ENCODE measurements at places on chromosomes 16 and 17.

- no peak for DNase-seq
These were observed 43.8 kb downstream of the C16orf82 start for GRCh38 chr16:27110524-27110896.

DNA sequence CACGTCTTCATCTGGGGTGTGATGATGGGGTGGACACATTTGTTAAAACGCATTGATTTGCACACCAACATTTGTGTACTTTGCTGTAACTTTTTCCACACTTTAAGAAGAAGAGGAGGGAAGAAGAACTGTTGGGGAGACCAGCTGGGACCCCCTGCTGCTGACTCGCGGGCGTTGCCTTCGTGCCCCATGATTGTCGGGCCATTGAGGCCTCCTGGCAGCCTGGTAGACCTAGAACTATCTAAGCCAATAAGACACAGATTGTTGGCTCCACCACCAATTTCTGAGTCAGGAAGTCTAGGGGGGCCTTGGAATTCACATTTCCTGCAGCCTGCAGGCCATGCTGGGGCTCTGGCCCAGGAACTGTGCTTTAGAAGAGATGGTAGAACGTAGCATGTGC is 105.5 kb downstream of the TNFRSF13B start:
- no peak for DNase-seq

- DNase-seq: no peak
These were observed 1.1 kb upstream of the TMEM106A start for GRCh38 chr17:43210576-43210975.

- DNase-seq: no peak
These were observed 151.9 kb upstream of the GSE1 start for GRCh38 chr16:85461022-85461813.

- no peak for DNase-seq
These were observed 8.6 kb upstream of the BAHCC1 start for GRCh38 chr17:81386646-81387099.

- DNase-seq: peak; percentile 19
These were observed 3.7 kb upstream of the LYZL6 start for GRCh38 chr17:35947156-35947585.

- DNase-seq: no peak
These were observed 20.9 kb downstream of the METRNL start for GRCh38 chr17:83100220-83100852.

DNA sequence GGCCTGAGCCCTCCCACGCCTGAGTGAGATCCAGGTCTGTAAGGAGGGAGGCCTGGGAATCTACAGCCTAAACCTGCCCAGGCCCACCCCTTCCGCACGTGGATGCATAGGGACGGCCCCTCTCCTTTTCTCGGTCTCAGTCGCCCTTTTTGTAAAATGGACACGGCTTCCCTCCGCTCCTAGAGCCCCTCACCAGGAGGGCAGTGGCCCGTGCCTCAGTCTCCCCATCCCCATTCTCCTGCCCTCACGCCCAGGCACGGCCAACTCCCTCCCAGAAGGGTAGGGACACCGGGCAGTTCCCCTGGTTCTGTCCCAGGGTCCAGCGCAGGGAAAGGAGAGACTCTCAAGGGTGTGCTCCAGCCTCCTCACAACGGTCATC is 48.1 kb downstream of the WNT3 start:
- DNase-seq: no peak

DNA sequence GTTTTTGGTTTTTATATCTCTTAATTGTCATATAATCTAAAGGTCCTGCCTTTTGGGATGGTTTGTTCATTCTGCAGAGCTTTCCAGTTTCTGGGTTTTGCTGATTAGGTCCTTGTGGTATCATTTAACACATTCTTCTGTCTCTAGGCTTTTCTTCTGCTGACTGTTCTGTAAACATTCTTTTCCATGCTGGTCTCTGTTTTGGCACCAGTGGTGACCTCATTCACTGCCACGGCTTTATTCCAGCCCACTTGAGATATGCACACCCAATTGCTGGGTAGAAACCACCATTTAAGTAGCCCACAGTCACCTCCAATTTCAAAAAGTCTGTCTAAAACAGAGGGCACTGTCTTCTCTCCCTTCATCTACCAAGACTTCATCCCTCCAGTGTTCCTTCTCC is 31.1 kb upstream of the COX10 start:
- DNase-seq: no peak

- DNase-seq: no peak
These were observed 367.0 kb downstream of the FOXL1 start for GRCh38 chr16:86945166-86945900.

- DNase-seq: no peak
These were observed 3.3 kb downstream of the HERPUD1 start for GRCh38 chr16:56935201-56935600.

DNA sequence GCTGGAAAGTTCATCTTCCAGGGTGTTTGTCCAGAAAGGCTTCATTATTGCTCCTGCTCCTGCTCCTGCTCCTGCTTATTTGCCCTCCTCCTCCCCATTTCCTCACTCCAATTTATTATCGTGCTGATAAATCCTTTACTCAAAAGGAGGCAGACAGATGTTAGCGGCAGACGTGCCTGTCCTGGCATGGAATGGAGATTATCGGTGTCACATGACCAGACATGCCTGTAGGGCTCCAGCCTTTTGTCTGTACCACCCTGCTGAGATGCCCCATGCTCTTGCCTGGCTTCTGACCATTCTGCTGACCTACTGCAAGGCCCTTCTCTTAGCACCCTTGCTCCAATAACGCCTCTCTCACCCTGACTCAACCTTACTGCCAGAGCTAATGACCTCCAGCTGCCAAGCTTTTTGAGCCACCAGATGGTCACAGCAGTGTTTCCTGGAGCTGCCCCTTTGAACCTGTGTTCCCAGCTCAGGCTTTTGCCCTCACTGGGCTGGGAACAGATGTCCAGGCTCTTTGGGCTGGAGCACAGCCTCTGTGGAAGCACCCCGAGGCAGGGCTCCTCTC is 12.8 kb downstream of the DNAH9 start:
- DNase-seq: no peak

GRCh38 chr16:67327743-67328142 is 1.1 kb downstream of the LRRC36 start:
- DNase-seq: no peak

DNA sequence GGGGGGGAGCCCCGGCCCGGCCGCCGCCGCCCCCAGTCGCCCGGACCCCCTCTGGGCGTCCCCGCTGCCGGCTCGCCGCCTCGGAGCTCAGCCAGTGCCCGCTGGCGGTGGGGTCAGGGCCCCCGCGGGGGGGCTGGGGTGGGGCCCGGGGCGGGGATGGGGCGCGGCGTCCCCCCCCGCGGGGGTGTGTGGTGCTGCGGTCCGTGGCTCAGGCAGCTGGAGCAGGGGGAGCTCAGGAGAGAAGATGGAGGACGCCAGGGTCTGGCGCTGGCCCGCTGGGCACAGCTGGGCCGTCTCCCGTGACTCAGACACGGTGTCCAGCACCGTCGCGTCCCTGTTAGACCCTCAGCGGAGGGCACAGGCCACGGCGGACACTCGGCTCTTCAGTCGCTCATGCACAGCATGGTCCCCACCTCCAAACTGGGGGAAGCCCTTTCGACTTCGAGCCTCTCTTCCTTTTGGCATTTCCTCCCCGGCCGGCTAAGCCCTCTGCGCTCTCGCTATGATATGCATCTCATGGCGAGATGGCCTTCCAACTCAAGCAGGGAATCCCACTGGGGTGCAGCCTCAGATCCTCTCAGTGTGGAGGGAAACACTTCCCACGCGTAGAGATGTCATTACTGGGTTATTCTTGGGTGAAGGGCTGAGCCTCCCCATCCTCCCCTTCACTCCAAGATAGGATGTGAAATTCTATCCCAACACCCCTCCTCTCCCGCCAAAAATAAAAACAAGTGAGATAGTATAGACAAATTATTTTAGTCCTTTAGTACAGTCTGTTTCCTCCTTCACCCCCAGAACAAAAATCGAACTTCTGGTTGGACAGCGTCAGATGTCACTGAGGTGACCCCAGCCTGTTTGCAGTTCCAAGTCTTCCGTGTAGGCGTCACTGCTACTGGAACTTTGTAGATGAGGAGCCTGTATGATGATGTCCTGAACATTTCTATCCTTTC is 522 bp upstream of the VEZF1 start:
- DNase-seq: peak; percentile 77

Data from muscle of arm (tissue), 14 donors.